Calu3 (cell line): ENCODE measurements at places on chromosomes 2 and 18. TPM values are rescaled to one million over a fixed set of nuclear protein-coding genes. Genes with fewer than 3 reads are reported as not detected.

The CHRNG gene
- not detected in 2 replicates for total RNA-seq

- no peak for DNase-seq
Observed at GRCh38 chr18:47284721-47285395, 33.4 kb upstream of the SKOR2 start.

The CYTIP gene
- total RNA-seq, result not detected in 2 replicates

The MAP4K3 gene
- 30.7 and 40.4 TPM in 2 replicates for total RNA-seq

DNA sequence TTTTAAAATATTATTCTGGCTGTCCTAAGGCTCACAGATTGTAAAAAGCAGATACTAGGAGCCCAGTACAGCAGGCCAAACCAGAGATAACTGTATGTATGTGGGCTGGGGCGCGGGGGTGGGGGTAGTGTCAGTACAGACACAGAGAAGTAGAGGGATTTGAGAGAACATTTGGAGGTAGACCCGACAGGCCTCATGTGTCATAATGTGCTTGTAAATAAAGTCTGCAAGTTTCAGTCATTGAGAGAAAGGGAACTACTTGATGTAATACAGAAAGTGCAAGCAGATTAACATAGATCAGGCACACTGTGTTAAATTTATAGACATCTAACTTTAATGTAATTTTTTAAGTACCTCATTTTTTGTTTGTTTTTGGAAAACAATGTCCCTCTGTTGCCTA, 7.4 kb upstream of the POLI start:
- no peak for DNase-seq

The PPP1CB gene
- total RNA-seq, result 218 and 235 TPM in 2 replicates

The CLEC4F gene
- not detected in 2 replicates for total RNA-seq
